ENCODE measurements at places on chromosomes 1 and 21. TPM values are rescaled to one million over a fixed set of nuclear protein-coding genes. Genes with fewer than 3 reads are reported as not detected.

Gene INSRR
- not detected for total RNA-seq

Gene CNTN2
- not detected for total RNA-seq

Gene NTMT2
- not detected for total RNA-seq

Gene KCNK1
- total RNA-seq: 1.9 TPM

Measured in omental fat pad (tissue), 4 donors.